ENCODE measurements at places on chromosomes 11 and 22.
A peak's percentile ranks its signal among the peaks of the same experiment; 100 is the strongest.

DNA sequence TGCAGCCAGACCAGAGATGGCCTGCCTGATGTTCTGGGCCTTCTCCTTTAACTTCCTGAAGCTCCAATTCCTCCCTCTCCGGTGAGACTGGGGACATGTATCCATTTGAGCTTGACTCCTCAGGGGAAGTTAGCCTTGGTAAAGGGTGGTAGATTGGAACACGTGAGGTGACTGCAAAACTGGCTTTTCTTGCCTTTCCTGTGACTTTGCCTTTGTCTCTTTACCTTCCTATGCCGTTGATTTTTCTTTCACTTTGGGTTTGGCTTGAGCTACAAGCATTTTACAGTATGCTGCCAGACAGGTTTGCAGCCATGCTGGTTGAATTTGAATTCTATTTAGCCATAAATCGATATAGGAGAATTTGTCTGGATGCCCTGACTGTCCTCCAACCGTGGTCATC lies 16.8 kb upstream of the GLYATL1 start:
- DNase-seq: no peak

DNA sequence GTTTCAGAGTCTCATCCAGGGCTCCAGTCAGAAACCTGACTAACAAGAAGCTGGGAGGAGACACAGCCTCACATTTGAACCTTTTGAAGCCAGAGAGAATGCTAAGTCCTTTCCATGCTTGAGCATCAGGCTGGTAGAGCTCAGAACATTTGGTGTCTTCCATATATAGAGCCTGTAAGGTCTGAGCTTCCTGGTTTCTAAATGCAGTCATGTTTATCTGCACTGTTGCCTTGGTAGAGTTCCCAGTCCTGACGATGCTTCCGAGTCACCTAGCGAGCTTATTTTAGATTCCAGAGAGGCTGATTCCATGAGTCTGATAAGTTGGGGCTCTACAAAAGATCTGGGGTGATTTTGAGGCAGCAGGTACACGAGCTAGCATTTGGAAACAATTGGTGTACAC lies 68.4 kb upstream of the SORL1 start:
- DNase-seq: no peak

- no peak for DNase-seq
Observed at GRCh38 chr22:26245001-26245400, 75.7 kb downstream of the SEZ6L start.

DNA sequence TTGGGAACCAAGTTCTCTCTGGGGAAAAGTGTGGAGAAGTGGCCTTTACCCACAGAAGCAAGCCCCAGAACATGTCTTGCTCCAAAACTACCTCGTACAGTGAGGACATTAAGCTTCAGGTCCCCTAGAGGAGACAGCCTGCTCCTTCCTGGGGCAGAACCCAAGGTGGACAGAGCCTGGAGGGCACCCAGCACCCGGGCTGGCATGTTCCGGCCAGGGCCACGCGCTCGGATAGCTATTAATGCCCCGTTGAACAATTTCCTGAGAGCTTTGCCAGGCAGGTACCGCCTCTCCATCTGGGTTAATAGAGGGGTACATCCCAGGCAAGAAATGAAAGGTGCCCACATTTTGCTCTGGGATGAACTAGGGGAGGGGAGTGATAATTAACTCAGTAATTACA lies 169.0 kb upstream of the GRK3 start:
- no peak for DNase-seq

GRCh38 chr11:6405052-6405667 lies 13.7 kb downstream of the APBB1 start:
- DNase-seq: no peak

DNA sequence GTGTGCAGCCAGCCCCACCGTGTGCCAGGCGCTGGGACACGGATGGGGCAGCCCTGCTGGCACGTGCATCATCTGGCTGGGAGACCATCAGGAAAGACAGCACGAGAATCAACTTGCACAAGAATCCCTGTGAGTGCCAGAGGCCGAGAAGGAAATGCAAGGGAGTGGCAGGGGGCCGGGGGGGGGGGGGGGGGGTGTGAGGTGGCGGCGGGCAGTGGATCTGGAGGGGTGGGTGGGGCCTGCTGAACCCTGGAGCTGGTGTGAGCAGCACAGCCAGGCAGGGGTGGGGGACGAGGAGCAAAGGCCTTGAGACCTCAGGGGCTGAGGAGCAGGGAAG lies 14.0 kb upstream of the FLRT1 start:
- no peak for DNase-seq

DNA sequence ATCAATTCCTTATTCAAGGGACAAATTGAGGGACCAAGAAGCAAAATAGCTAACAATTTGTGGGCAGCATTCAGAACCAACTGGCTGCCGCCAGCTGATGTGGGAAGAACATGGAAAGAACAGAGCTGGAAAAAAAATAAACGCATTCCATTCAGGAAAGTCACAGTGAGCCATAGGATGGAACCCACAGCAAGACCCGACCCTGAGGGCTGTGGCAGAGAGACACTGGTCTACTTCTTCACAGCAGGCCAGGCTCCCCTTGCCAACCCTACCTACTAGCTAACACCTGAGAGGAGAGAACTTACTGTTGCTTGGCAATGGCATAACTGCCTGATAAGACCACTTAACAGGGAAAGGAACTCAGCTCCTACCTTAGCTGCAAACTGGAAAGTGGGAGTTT lies 123.5 kb upstream of the APOA1 start:
- peak; percentile 31 for DNase-seq
